ENCODE measurements at places on chromosomes 7 and 10.

- DNase-seq: no peak
These were observed 15.5 kb downstream of the NOM1 start for GRCh38 chr7:156964971-156965370.

GRCh38 chr7:108404509-108405420 lies 51.5 kb downstream of the NRCAM start:
- no peak for DNase-seq

GRCh38 chr10:77196614-77197013 lies 441.0 kb downstream of the KCNMA1 start:
- DNase-seq: no peak

GRCh38 chr7:131071786-131072504 lies 255.7 kb upstream of the MKLN1 start:
- no peak for DNase-seq

GRCh38 chr7:16774986-16775385 lies 21.4 kb downstream of the TSPAN13 start:
- DNase-seq: no peak

DNA sequence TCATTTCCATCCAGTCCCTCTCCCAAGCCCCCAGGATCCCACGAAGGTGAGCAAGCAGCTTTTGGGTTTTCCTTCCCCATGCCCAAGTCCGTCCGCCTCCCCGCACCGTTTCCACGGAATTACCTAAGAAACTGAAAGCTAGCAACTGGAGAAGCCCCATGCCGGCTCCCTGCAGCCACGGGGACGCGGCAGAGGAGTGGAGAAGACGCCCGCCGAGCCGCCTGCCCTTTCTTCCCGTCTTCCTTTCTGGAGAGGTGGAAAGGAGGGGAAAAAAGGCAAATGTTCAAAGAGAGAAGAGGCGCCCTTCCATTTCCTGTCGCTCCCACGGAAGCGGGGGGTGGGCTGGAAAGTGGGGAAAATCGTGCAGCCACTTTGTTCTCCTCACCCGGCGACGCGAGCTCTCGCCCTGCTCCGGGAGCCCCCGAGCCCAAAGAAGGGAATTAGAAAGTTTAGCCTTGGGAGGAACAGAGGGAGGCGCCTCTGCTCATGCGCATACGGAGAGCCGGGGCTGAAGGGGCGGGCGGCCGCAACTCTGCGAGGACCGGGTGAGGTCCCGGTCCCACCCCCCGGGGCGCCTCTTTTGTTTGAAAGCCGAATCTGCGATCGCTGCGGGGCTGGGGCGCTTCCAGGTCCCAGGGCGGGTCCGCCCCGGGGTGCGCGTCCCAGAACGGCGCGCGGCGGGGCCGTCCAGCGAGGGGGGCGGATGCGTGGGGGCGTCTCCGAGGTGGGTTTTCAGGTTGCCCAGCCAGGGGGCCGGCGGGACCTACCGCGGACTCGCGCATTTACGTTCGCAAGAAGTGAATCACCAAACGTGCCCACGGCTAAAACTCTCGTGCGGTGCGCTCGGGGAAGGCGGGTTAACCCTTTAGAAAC lies at the start of gene LAMB1:
LAMB1 (minus strand) TSS at position 436 of the 873 bp plus-strand sequence; CDS start at position 160, 276 bp downstream.
- DNase-seq: peak; percentile 69

- no peak for DNase-seq
These were observed 53.8 kb downstream of the PROSER2 start for GRCh38 chr10:11876805-11877590.

DNA sequence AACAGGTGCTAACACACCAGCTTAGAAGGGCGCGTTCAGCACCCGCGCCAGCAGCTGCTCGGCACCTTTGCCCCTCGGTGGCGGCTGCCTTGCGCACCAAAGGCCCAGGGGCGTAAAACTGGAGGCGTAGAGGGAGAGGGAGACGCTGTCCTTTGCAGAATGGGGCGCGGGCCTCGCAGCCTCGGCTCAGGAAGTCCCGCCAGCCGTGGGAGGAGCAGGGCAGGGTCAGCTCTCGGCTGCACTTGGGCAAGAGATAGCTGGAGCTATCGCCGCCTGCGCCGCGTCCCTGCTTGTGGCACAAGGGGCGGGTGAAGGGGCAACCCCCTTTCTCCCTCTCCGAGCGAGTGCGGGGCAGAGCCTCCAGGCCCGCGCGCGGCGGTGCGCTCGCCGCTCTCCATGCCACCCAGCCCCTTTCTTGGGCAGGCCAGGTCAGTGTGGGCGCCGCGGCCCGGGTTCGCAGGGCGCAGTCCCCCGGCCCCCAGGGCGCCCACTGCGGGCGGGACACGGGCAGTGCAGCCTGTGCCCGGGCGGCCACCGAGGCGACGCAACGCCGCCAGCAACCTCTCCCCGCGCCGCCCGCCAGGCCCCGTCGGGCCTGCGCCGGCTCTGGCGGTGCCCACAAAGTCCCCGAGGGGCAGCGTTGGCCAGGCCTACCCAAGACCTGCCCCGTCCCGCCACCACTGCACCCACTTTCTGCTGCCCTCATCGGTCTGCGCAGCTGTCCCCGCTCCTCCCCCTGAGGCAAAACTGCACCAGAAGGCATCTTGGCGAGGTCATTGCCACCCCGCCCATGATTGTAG lies 4.1 kb downstream of the NEUROD6 start:
- peak; percentile 24 for DNase-seq

- DNase-seq: no peak
These were observed 24.2 kb downstream of the PWWP2B start for GRCh38 chr10:132420981-132421846.

- peak; percentile 7 for DNase-seq
These were observed 41.1 kb downstream of the RASGEF1A start for GRCh38 chr10:43225787-43226153.

DNA sequence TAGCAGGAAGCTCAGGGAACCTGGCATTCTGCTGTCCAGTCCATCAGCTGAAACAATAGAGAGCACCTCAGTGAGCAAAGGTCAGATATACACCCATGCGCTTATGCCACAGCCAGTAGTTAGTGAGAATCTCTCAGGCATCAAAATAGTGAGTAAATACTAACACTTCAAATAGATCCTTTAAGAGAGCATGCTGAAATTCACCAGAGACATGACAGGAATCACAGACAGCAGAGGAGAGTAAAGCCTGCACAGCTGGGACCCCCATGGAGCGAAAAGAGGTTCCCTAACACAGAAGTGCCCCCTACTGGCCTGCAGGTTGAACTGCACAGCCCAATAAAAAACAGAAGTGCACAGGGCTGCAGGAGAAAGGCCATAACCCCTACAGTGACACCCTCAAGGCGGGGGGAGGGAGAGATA lies 57.6 kb upstream of the ANTXRL start:
- no peak for DNase-seq

DNA sequence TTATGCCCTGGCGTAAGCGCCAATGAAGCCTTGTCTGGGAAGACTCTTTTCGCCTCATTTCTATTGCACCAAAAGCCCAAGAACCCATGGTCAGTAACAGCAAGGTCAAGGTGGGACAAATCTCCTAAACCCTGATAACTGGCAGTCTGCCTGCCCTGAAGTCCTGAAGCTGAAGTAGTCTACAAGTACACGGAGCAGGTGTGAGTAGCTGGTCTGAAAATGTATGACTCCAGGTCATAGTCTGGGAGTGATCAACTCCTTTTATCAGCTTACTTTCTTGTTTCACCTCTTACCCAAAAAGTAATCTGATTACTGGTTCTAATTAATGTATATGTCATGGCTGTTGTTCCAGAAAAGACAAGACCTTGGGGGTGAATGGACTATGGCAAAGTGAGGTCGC lies 107.3 kb upstream of the EFCAB10 start:
- no peak for DNase-seq

GRCh38 chr7:4286351-4286750 lies 395.7 kb upstream of the FOXK1 start:
- no peak for DNase-seq

DNA sequence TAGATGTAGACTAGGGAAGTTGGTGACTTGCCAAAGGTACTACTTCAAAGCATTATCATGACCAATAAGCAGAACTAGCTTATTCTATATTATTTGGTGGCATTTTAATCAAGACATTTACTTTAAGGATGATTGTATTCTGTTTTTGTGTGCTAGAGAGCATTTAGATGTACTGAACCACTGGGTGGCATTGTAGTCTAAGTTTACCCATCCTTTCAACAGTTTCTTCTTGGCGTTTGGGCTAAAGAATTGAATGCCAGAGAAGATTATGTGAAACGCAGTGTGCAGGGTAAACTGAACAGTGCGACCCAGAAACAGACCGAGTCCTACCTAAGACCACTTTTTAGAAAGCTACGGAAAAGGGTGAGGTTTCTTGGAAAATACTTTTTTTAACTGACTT lies 26.8 kb downstream of the PRPF18 start:
- no peak for DNase-seq

DNA sequence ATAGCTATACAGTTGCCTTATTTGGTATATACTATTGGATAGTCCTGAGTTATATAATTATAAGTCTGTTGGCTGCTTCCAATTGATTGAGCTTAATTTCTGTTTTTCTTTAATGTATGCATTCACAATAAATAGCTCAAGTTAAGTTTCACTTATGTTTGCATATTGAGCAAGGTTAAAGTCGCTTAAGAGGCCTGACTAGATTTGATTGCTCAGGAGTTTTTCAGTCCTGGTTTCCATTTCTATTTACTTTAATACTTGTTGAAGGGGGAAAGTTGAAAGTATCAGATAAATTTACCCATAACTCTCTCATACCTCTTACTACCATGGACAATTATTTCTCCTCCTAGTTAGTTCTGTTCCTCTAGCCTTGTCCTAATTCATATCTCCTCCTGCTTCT lies 294.7 kb downstream of the ARL4A start:
- no peak for DNase-seq

- no peak for DNase-seq
These were observed 4.6 kb downstream of the DENND11 start for GRCh38 chr7:141697211-141697871.

DNA sequence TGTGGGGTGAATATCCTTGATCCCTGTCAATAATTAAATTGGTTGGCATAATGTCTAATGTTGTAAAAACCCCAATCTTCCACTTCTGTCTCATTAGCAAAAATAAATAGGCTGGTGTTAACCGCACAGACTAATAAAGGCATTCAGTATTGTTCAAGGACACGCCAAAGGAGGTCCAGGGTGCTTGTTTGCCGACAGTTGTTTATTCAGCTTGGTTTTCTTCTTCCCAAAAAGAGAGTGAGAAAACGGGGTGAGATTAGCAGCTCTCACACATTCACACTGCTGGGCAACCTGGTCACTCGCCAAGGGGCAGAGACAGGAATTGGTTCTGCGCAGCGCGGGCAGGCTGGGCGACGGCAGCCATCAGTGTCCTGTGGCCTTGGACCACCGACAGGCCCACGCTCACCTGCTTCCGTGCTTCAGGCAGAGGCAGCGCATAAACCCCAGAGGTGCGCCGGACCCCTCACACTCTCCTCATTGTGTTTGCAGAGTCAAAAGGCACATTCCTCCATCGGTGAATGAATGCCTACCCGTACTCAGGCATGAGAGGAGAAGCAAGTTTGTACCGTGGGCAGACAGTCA lies 26.2 kb upstream of the LMBR1 start:
- no peak for DNase-seq

- DNase-seq: no peak
These were observed 96.3 kb downstream of the DNAJB6 start for GRCh38 chr7:157432957-157433576.

DNA sequence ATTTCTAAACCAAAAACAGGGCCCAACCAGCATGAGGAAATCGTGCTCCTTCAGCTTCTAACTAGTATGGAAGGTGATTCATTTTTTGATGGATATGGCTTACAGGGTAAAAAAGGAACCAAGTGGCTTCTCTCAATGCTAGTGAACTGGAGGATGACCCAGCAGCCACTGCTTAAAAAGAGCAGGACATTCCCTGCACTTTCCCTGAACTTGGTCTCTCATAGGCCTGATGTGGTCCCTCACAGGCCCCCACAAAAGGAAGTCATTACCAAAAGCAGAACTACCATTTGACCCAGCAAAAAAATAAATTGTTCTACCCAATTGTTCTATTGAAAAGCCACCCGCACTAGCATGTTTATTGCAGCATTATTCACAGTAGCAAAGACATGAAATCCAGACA lies 188.8 kb downstream of the CALN1 start:
- no peak for DNase-seq

- DNase-seq: no peak
These were observed 56.3 kb downstream of the ASB13 start for GRCh38 chr10:5609952-5610616.

DNA sequence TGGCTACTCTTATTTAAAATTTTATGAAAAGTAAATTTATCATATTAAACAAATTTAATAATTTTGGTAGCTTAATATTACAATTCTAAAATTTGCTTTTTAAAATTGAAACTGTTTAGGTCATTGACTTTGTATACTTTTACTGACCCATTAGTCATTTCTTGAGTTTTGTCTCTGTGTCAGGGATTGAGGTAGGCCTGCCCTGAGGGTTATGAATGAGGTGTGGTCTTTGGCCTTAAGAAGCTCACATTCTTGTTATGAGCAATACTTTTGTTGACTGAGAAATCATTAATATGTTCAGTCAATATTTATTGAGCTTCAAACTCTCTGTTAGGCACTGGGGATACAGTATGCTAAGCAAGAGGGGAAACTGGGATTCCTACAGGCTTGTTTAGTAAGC lies 47.0 kb upstream of the RPA3 start:
- no peak for DNase-seq
